ENCODE measurements at places on chromosomes 3 and 15. TPM values are rescaled to one million over a fixed set of nuclear protein-coding genes. Genes with fewer than 3 reads are reported as not detected.

GRCh38 chr15:54820811-54821210 is 375.9 kb downstream of the RSL24D1 start:
- no peak for DNase-seq

- DNase-seq = peak; percentile 63
Observed at GRCh38 chr3:128335621-128336296, 130.9 kb downstream of the DNAJB8 start.

GRCh38 chr3:172461530-172462138 is 13.4 kb upstream of the GHSR start:
- peak; percentile 68 for DNase-seq

Gene CADPS
- total RNA-seq = not detected

GRCh38 chr15:28110481-28110881 is 11.4 kb upstream of the OCA2 start:
- DNase-seq = no peak
